Immature natural killer cell (primary cell): ENCODE measurements at places on chromosomes 2 and 18. TPM values are rescaled to one million over a fixed set of nuclear protein-coding genes. Genes with fewer than 3 reads are reported as not detected.
A peak's percentile ranks its signal among the peaks of the same experiment; 100 is the strongest.

DNA sequence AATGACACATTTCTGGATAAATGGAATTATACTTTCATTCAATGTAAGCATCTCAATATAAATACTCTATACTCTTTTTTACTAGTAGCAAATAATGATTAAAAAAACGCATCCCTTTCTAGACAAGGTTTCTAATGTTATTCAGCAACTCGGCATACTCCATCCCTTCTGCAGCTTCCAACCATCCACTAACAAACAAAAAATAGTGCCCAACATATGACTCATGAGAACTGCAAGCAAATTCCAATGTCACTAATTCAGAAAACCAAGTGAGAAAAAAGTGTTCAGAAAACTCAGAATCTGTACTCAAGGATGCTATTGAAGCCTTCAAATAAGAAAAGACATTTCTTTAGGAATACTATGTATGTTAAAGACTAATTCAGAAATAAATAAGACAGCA is 140.0 kb downstream of the BAZ2B start:
- H3K36me3 ChIP-seq, result peaks cover 26% of the 10 kb centered on the region
- no peak for DNase-seq
- H3K27ac ChIP-seq, result no peak overlapping the region

DNA sequence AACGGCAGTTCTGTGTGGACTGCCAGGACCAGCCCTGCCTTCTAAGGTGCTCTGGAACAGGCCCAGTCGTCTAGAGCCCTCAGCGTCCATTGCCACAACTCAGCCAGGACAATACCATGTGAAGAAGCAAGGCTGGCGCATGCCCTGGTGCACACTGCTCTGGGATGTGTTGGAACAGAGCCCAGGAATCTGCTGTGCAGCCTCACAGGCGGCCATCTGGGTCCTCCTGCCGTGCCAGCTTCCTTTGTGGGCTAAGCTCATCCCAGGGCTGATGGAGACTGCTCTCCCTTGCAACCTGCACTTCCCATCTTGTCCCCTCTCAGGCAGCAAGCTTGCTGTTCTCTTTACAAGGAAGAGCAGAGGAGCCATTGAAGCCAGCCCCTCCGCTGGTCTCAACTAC is 246.4 kb upstream of the PXDN start:
- H3K27me3 ChIP-seq, result peaks cover 12% of the 10 kb centered on the region
- H3K4me3 ChIP-seq, result peak overlapping the region; percentile 56
- H3K36me3 ChIP-seq, result no peaks in the 10 kb centered on the region
- H3K27ac ChIP-seq, result no peak overlapping the region

- H3K27ac ChIP-seq, result no peak overlapping the region
- H3K27me3 ChIP-seq, result no peaks in the 10 kb centered on the region
- H3K4me1 ChIP-seq, result no peaks in the 10 kb centered on the region
- DNase-seq, result no peak
Measured at GRCh38 chr2:154375579-154375931, 322.9 kb upstream of the KCNJ3 start.

- peak overlapping the region; percentile 71 for H3K27ac ChIP-seq
- H3K4me3 ChIP-seq, result peak overlapping the region; percentile 53
- peak; percentile 33 for DNase-seq
- no peaks in the 10 kb centered on the region for H3K36me3 ChIP-seq
- H3K27me3 ChIP-seq, result peaks cover 44% of the 10 kb centered on the region
Measured at GRCh38 chr2:241895712-241896641, 26.4 kb downstream of the RTP5 start.

DNA sequence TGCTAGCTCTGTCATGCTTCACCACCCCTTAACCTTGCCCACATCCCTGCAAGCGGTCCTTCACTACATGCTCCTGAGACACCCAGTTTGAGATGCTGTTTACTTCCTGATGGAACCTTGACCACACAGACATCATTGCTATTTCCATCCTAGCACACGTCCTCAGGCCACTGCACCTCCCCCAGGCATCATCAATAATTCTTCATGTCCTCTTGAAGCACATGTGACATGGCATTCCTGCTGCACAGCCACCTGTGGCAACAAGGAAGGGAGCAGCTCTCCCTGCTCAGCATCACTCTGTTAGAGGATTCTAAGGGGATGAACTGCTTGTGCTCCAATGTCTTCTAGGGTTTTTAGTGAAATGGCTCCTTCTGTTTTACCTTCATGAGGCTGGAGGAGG is 26.1 kb upstream of the ST3GAL5 start:
- peaks cover 2% of the 10 kb centered on the region for H3K27me3 ChIP-seq
- no peak for DNase-seq
- H3K4me3 ChIP-seq, result no peak overlapping the region

- H3K4me1 ChIP-seq, result peaks cover 88% of the 10 kb centered on the region
- no peaks in the 10 kb centered on the region for H3K36me3 ChIP-seq
- peaks cover 7% of the 10 kb centered on the region for H3K27me3 ChIP-seq
- H3K4me3 ChIP-seq, result peak overlapping the region; percentile 62
- DNase-seq, result no peak
Measured at GRCh38 chr18:48843162-48843561, 107.6 kb downstream of the SMAD7 start.

- no peak overlapping the region for H3K27ac ChIP-seq
- peaks cover 2% of the 10 kb centered on the region for H3K27me3 ChIP-seq
- no peak for DNase-seq
Measured at GRCh38 chr2:133458280-133458679, 110.0 kb downstream of the NCKAP5 start.

DNA sequence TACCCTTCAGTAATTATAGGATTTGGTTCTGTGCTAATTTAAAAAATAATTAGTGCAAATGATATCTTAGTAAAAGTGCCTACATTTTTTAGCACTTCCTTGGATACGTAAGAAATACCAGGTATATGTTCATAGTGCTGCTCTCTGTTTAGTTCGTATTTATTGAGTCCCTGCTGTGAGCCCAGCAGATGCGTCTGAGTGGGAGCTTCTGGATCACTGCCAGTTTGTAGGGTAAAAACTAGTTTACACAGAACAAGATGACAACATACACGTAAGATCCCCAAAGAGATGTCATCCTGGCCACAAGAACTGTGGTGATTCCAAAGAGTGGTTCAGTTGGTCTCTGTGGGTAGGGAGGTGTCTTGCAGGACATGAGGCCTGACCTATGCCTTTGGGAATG is 103.2 kb downstream of the CTIF start:
- no peaks in the 10 kb centered on the region for H3K4me1 ChIP-seq
- no peaks in the 10 kb centered on the region for H3K27me3 ChIP-seq
- no peak overlapping the region for H3K27ac ChIP-seq
- peaks cover 6% of the 10 kb centered on the region for H3K36me3 ChIP-seq
- H3K4me3 ChIP-seq, result no peak overlapping the region
- no peak for DNase-seq

DNA sequence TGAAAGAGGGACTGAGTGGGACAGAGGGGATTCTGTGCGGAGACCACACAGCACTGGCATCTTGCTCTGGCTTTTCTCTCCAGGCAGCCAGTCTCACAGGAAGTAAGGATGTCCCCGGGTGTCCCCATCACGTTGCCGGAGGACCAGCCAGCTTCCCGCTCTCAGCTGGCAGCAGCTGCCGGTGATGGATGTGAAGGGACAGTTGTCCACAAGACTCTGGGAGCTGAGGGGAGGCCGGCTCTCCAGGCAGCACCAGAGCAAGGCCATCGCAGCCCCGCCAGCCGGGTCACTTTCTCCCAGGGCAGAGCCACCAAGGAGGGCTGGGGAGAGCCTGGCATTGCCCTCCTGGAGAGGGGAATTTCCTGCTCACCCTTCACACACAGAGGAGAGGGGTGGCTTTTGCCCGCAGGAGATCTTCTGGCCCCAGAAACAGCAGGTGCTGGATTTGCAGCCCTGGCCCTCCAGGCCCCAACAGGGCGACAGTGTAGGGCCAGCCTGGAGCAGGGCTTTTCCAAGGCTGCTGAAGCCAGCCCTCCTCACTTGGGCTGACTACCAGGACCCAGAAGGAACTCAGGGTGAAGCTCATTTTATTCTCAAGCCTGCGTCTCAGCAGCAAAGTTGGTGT is 24.0 kb upstream of the B3GNT7 start:
- no peak overlapping the region for H3K27ac ChIP-seq
- no peaks in the 10 kb centered on the region for H3K4me1 ChIP-seq
- H3K27me3 ChIP-seq, result no peaks in the 10 kb centered on the region

- H3K4me3 ChIP-seq, result peak overlapping the region; percentile 51
- H3K4me1 ChIP-seq, result peaks cover 58% of the 10 kb centered on the region
- peaks cover 8% of the 10 kb centered on the region for H3K27me3 ChIP-seq
- DNase-seq, result no peak
- H3K36me3 ChIP-seq, result peaks cover 37% of the 10 kb centered on the region
- H3K27ac ChIP-seq, result no peak overlapping the region
Measured at GRCh38 chr2:96547731-96548171, 11.2 kb downstream of the ARID5A start.

GRCh38 chr2:33375054-33375453 is 101.4 kb upstream of the RASGRP3 start:
- no peak for DNase-seq
- no peak overlapping the region for H3K27ac ChIP-seq
- H3K4me3 ChIP-seq, result no peak overlapping the region
- H3K4me1 ChIP-seq, result no peaks in the 10 kb centered on the region

DNA sequence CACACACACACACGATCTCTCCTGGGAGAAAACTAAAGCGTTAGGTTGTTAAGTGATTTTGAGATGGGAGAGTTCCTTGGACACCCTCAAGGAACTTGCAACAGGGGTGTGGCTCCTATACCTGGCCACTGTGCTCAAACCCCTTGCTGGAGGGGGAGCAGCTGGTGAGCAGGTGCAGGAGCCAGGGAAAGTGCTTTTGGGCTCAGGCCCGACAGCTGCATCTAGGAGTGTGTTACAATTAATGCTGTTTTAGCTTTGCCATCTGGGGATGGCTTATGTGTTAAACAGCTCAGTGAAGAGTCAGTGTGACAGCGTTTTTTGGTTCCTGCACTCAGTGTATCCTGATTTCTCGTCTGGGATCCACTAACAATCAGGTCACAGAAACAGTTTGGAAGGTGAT is 510.8 kb downstream of the TRIB2 start:
- no peaks in the 10 kb centered on the region for H3K4me1 ChIP-seq
- H3K36me3 ChIP-seq, result no peaks in the 10 kb centered on the region
- DNase-seq, result no peak
- H3K4me3 ChIP-seq, result no peak overlapping the region

GRCh38 chr2:160138406-160138805 is 61.7 kb downstream of the ITGB6 start:
- H3K27ac ChIP-seq, result no peak overlapping the region
- peaks cover 6% of the 10 kb centered on the region for H3K27me3 ChIP-seq
- H3K4me3 ChIP-seq, result no peak overlapping the region
- DNase-seq, result no peak
- no peaks in the 10 kb centered on the region for H3K4me1 ChIP-seq
- no peaks in the 10 kb centered on the region for H3K36me3 ChIP-seq

- no peaks in the 10 kb centered on the region for H3K36me3 ChIP-seq
- no peaks in the 10 kb centered on the region for H3K27me3 ChIP-seq
- no peak overlapping the region for H3K4me3 ChIP-seq
- H3K4me1 ChIP-seq, result no peaks in the 10 kb centered on the region
- DNase-seq, result no peak
- no peak overlapping the region for H3K27ac ChIP-seq
Measured at GRCh38 chr18:413233-413632, 87.3 kb downstream of the COLEC12 start.

DNA sequence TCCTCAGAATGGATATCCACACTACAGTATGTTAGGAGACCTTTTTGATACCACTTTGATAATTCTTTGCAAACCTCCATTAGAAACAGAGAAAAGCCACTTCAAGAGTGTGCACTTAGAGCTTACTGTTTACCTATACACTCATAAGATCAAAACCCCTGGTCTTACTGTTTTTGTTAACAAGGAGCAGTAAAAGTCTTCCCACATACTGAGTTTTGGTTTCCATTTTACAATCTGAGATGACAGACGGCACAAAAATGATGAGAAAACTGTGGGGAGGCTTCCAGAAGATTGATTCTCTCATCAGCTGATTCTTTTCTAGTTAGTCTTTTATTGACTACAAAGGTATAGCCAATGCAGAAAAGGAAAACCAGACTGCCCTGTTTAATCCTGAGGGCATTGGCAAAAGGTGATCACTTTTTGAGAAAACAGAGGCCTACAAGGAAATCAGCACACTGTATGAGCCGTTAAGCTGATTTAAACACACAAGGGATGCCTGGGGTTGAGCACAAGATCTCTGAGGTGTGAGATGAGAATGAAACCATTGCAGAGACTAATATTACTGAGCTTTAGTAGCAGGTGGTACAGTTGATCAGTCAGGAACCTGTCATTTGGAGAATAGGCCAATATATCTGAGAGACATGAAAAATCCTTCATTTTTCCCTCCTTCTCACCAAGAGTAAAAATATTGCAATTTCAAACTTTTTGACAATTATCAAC is 368.6 kb downstream of the GRB14 start:
- no peaks in the 10 kb centered on the region for H3K4me1 ChIP-seq
- no peak overlapping the region for H3K4me3 ChIP-seq
- H3K36me3 ChIP-seq, result no peaks in the 10 kb centered on the region
- no peak overlapping the region for H3K27ac ChIP-seq
- no peak for DNase-seq

DNA sequence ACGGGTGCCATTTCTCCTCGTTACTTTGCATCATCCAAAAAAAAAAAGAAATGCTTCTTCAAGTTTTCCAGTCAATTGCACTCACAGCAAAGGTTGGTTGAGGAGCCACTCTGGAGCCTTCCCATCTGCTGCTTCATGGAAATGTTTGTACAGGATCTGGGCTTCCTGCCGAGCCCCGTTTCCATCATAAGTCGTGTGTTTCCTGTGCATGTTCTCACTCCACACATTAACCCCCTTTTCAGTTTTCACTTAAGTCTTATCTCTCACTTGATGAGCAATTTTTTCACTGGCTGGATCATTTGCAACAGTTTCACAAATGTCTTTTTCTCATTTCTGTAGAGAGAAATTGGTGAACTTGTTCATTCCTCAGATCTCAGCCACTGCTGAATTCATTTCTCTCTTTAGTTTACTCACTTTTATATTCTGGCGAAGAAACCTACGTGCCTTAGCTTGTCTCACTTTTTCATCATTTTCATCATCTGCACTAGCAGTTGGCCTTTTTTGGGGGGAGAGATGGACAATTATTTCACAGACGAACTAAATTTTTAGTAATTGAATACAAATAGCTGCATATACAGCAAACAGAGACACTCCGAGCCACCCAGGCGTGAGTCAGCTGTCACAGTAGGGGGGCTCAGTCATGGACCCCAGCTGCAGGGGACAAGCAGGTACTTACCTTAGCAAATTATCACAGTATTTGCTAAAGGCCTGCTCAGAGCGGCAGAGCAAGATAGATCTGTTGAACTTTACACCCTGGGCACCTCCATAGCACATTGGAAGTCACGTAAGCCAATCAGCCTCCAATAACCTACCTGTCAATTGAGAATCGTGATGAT is 750.8 kb upstream of the ID2 start:
- H3K4me1 ChIP-seq, result no peaks in the 10 kb centered on the region
- no peak overlapping the region for H3K27ac ChIP-seq
- H3K36me3 ChIP-seq, result peaks cover 15% of the 10 kb centered on the region

GRCh38 chr18:8623549-8624106 is 14.4 kb downstream of the RAB12 start:
- H3K4me1 ChIP-seq, result peaks cover 66% of the 10 kb centered on the region
- H3K27me3 ChIP-seq, result no peaks in the 10 kb centered on the region
- peaks cover 11% of the 10 kb centered on the region for H3K36me3 ChIP-seq
- DNase-seq, result peak; percentile 20
- peak overlapping the region; percentile 75 for H3K4me3 ChIP-seq
- H3K27ac ChIP-seq, result peak overlapping the region; percentile 89

- no peak for DNase-seq
- H3K4me1 ChIP-seq, result no peaks in the 10 kb centered on the region
- H3K27ac ChIP-seq, result no peak overlapping the region
- no peak overlapping the region for H3K4me3 ChIP-seq
- no peaks in the 10 kb centered on the region for H3K27me3 ChIP-seq
Measured at GRCh38 chr18:27005589-27005988, 140.1 kb upstream of the AQP4 start.

Gene GALNT13
- not detected for polyA plus RNA-seq

Gene CCDC85A
- not detected for polyA plus RNA-seq

Gene HOXD3
- not detected for polyA plus RNA-seq

Gene TTN
- 0.06 TPM for polyA plus RNA-seq

Gene ALPP
- polyA plus RNA-seq, result not detected

Gene IGFBP2
- polyA plus RNA-seq, result 0.70 TPM

Gene CFLAR
- 262 TPM for polyA plus RNA-seq
